Activated T-cell treated with anti-CD3 and anti-CD28 coated beads, Interleukin-2, amount 50 U/mL, for 1 hour (primary cell): ENCODE measurements at places on chromosomes 3 and 15.

GRCh38 chr15:80317389-80318182 lies 65.6 kb upstream of the CTXND1 start:
- DNase-seq: no peak

GRCh38 chr3:58323529-58324390 lies 8.9 kb upstream of the PXK start:
- no peak for DNase-seq

DNA sequence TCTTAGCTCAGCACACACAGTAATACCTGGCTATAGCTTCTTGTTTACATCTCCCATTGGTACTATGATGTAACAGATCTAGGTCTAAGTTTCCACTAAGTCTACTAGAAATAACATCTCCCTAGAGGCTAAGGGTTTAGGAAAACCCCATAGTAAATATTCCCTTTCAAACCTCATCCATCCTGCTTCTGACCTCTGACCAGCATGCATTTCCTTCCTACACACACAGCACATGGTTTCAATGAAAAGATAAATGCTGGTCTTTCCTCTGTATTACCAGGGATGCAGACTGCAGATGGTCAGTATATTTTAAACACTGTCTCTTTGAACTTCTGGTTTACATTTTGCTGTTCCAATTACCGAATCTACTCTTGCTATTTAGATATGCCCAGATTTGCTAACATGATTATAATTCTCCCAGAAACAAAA lies 96.6 kb downstream of the EFL1 start:
- no peak for DNase-seq

GRCh38 chr3:197355713-197356112 lies 57.3 kb upstream of the DLG1 start:
- DNase-seq: no peak

- no peak for DNase-seq
These were observed 250.7 kb upstream of the NR2E3 start for GRCh38 chr15:71559616-71560015.

DNA sequence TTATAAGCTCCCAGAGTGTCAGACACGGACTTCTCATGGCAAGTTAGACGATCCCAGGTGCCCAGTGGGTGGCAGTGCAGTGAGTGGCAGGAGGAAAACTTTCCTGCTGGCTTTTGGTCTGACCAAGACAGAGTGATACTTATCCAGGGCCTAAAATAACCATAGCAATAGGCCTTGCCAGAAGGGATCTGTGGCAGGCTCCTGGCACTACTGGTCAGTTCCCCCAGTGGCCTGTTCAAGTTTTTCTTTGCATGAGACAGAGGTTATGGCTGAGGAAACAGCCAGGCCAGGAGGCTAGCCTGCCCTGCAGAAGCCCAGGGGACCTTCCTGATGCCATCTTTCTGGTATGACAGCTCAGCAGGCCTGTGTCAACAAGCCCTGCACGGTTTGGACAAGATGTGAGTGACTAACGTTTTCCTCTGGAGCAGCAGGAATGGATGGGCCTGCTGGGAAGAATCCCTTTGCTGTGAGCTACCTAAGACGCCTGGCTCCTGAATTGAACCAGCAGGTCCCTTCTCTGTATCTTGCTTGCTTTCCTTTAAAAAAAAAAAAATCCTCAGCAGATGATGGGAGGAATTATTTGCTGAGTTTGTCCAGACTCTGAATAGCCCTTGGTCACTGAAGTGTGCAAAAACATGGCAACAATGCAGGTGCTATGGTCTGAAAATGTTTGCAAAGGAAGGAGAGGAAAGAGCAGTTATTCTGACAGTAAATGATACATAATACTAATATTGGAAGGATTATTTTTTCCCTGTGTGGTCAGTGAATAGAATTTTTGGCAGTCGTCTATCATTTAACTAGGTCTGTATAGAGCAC lies 18.0 kb downstream of the SCG5 start:
- no peak for DNase-seq

GRCh38 chr3:12986521-12986920 lies 86.7 kb downstream of the IQSEC1 start:
- no peak for DNase-seq

GRCh38 chr15:67361100-67361499 lies 106.5 kb downstream of the IQCH start:
- no peak for DNase-seq

GRCh38 chr3:188060840-188061544 lies 93.0 kb upstream of the LPP start:
- peak; percentile 41 for DNase-seq
